ENCODE measurements at places on chromosomes 3 and 15. TPM values are rescaled to one million over a fixed set of nuclear protein-coding genes. Genes with fewer than 3 reads are reported as not detected.

SERINC4 gene
- 0.11 TPM for total RNA-seq

GPR62 gene
- total RNA-seq, result not detected

HES1 gene
- 97.8 TPM for total RNA-seq

ACOX2 gene
- total RNA-seq, result 4.2 TPM

PROS1 gene
- total RNA-seq, result 5.9 TPM

HTR3E gene
- not detected for total RNA-seq

UROC1 gene
- total RNA-seq, result not detected

PSMD6 gene
- total RNA-seq, result 213 TPM

SYNPR gene
- total RNA-seq, result not detected

NOX5 gene
- not detected for total RNA-seq

SLC7A14 gene
- 0.17 TPM for total RNA-seq

NR2E3 gene
- not detected for total RNA-seq

TNFAIP8L3 gene
- total RNA-seq, result 0.97 TPM
